ENCODE measurements at places on chromosomes 6 and 20.
A peak's percentile ranks its signal among the peaks of the same experiment; 100 is the strongest.

- no peak for DNase-seq
These were observed 85.3 kb upstream of the AKAP12 start for GRCh38 chr6:151154418-151154817.

GRCh38 chr20:43799150-43799711 is 72.4 kb upstream of the GTSF1L start:
- no peak for DNase-seq

GRCh38 chr6:40901322-40902055 is 137.5 kb downstream of the UNC5CL start:
- no peak for DNase-seq

- no peak for DNase-seq
These were observed 166.1 kb upstream of the AKAP12 start for GRCh38 chr6:151073701-151074100.

DNA sequence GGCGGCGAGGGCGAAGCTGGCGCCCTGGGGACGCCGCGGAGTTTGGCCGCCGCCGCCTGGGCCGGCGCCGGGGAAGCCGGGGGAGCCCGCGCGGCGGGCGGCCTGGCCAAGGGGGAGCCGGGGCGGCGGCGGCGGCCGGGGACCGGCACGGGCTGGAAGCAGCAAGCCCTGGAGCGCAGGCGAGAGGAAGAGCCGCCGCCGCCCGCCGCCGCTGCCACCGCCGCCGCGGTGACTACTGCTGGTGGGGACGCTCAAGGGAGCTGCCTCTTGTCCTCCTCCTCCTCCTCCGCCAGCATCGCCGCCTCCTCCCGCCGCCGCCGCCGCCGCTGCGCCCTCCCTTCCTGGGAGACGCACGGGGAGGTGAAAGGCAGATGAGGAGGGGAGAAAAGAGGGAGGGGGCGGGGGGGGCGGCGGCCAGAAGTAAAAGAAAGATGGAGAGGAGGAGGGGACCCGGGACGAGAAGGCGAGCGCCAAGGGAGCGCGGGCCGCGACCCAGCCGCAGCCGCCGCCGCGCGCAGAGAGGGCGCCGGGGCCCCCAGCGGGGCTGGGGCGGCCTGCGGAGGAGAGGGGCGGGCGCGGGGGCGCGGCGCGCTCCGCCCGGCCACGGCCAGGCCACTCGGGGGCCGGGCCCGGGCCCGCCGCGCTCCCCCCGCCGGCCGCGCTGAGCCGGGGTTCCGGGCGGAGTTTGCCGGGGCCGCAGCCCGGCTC is 846 bp downstream of the PDE10A start:
- no peak for DNase-seq

- DNase-seq, result no peak
These were observed 19.1 kb upstream of the ZC3H12D start for GRCh38 chr6:149503872-149504271.

- DNase-seq, result no peak
These were observed 258.1 kb downstream of the LRFN2 start for GRCh38 chr6:40328986-40329545.

DNA sequence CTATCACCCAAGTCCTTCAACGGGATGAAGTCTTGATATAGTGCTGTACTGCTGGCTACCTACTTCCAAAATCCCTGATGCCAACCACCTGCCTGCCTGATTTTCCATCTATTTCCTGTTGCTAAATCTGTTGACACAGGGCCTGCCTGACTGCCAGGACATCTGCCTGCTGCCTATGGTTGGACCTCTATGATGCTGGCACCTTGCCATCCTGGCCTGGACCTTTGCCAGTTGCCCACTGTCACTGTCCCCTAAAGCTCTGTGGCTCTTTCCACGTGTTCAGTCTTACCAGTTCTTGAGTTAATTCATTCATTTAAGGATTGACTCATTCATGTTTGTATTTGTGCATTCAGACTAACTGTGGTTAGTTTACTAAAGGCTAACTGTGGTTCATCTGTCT is 9.2 kb upstream of the RGS17 start:
- DNase-seq, result peak; percentile 85

DNA sequence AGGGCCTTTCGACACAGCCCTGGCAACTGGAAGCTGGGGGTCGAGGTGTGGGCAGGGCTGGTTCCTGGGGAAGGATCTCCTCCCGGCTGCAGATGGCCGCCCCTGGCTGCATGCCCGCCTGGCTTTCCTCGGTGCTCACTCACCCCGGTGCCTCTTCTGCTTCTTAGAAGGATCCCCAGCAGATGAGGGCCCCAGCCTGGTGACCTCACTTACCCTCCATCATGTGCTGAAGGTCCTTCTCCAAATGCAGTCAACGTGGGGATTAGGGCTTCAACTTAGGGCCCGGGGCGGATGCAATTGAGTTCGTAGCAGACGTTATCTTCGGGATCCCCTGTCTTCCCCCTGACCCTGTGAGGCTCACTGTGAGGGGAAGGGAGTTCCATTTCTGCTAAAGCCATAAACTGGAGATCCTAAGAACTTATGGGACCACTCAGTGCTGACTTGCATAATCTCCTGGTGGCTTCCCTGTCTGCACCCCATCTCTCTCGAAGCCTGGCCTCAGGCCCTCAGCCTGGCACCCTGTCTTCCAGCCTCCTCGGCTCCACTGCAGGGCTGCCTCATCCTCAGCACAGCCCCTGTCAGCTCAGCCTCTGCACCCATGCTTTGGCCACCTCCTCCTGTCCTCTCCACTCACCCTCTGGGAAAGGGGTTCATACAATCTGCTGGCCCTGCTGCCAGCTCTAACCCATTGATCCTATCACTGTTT is 92.6 kb downstream of the THBS2 start:
- no peak for DNase-seq

DNA sequence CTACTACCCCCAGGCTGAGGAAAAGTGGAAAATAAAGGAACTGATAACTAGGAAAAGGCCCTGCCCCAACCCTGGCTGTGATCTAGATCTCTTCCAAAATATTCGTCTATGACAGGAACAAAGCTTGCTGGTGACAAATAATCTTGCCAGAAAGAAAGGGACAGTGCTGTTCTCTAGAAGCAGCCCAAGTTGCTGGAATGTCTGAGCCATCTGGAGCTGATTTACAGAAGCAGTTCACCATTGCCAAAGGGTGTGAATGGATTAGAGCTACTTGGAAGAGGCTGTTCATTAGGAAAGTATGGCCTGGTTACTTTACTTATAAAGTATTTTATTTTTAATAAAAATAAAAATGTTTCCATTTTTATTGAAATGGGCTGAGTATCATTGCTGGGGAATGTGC is 146.3 kb downstream of the EPM2A start:
- no peak for DNase-seq

DNA sequence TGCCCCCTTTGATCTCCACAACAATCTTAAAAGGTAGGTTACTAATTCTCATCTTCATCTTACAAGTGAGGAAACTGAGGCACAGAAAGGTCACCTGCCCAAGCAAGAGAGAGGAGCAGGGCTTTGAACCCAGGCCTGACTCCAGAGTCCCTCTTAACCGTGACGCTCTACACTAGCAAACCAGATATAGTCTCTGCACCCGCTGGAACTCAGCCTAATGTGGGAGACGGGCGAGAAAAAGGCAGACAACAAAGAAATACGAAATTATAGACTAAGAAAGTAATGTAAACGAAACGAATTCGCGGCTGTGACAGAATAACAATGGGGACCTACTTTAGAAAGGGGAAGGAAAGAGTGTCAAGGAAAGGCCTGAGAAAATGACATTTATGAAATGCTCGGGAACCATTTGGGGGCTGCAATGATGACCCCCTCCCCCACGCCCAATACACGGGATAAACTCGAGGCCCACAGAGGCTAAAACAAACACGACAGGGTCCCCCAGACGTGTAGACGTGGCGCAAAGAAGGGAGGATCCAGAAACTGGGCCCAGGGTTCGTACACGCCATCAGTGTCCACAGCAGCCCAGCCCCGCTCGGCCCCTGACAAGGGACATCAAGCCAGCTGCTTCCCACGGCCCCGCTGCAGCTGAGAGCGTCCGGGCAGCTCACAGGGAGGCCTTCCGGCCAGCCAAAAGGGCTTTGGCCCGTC is 637 bp downstream of the TRPC4AP start:
- DNase-seq, result no peak

DNA sequence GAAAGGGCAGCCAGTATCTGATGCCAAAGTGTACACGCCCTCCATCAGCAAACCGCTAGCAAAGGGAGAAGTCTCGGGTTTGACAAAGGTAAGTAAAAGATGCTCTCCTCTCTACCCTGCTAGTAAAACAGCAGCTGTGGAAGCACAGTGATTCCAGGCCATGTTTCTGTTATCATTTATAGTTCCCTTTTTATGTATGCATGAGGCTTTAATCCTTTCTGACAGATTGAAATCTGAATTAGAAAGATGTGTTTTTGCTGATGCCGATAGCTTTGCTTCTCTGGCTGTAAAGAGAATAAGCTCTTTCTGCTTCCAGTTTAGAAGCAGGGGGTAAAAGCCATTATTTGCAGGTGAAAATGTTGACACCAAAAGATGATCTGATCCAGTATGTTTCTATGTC is 392.4 kb upstream of the SOX4 start:
- DNase-seq, result no peak

DNA sequence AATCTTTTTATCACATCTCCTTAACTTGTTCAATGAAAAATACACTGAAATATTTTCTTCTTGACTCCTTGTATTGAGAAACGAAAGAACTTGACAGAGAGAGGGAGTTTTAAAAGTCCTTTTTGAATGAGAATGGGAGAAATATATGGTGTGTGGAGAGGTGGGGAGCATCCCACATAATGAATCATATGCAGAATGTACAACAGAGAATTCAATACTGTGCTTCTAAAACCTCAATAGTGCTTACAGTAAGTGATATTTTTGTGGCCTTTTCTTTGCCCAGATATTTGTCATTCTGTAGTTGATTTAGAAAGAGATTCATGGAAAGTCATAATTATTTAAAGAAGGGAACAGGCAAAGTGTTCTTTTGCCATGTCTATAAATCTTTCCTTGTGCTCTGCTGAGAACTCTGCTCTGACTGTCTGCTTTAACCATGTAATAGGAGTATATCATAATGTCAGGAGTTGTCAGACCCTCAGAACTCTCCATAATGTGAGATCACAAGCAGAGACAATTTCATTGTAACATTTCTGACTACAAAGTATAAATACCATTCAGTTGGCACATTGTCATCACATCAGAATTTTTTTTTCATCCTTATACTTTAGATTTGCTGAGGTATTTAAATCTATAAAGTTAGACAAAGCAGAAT is 32.8 kb upstream of the HS3ST5 start:
- DNase-seq, result no peak

- no peak for DNase-seq
These were observed 26.0 kb downstream of the TBC1D7 start for GRCh38 chr6:13302291-13302690.

GRCh38 chr6:14826456-14826855 is 419.4 kb upstream of the JARID2 start:
- no peak for DNase-seq

- DNase-seq, result no peak
These were observed 327.3 kb downstream of the QKI start for GRCh38 chr6:163741743-163742363.

DNA sequence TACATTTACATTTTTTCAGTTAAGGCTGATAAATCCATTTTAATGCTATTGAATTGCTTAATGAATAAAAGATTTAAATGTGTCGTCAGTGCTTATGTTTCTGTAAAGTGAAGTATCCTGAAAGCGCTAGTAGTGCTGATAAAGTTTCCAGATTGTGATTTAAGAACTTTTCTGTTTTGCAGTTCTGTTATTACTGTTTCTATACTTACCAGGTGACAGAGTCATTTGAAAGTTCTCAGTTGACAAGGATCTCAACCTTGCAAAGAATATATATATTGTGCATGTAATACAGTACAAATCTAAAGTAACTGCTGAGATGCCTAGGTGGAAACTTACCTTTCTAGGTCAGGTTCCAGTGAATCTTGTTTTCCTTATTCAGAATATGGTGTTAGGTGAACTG is 201.8 kb downstream of the ARID1B start:
- no peak for DNase-seq

- peak; percentile 51 for DNase-seq
These were observed 70.6 kb downstream of the AFG1L start for GRCh38 chr6:108365478-108365877.

- DNase-seq, result no peak
These were observed 238.5 kb downstream of the FARS2 start for GRCh38 chr6:5499644-5500306.

GRCh38 chr6:10351791-10352190 is 63.1 kb downstream of the TFAP2A start:
- DNase-seq, result no peak

- DNase-seq, result no peak
These were observed 44.1 kb downstream of the NEDD9 start for GRCh38 chr6:11188161-11188915.

DNA sequence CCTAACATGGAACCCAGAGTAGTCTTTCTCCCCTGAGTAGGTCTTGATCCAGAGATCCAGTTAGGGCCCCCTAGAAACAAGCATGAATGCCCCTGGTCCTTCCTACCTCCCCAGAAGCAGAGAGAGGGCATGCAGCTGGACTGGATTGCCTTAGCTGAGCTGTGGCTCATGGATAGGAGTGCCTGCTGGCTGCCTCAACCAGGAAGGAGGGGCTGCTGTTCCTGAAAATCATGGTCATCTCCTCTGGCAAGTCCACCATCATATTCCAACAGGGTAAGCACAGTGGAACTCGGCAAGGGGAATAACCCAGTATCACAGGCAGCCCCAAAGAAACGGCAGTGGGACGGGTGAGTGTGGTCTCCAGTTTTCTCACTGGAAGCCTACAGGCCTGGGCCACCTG is 53.1 kb upstream of the ENTPD6 start:
- DNase-seq, result no peak

DNA sequence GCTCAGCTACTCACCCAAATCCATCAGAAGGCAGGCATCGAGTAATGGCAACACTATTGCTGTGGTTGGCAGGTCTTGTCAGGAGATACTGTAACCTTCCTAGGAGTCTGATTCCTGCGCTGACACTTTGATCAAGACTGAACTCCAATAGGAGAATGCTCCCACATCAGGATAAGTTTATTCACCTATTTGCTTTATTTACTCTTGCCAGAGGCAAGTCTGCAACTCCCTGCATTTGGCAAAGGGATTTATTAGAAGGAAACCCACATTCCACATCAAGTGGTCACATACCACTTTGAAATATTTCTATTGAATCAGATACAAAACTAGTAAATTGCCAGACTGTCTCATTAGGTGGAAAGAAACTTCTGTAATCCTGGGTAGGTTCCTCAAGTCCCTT is 43.5 kb downstream of the ZFAND3 start:
- no peak for DNase-seq

Measured in NCI-H774 (cell line).